Bronchus fibroblast of lung (primary cell): ENCODE measurements at places on chromosomes 3 and 15. TPM values are rescaled to one million over a fixed set of nuclear protein-coding genes. Genes with fewer than 3 reads are reported as not detected.

The ASB14 gene
- not detected in 2 replicates for total RNA-seq

The MST1R gene
- total RNA-seq: 0.45 and 0.50 TPM in 2 replicates

The CCR8 gene
- total RNA-seq: not detected in 2 replicates

The FEZF2 gene
- not detected in 2 replicates for total RNA-seq

The SERPINI2 gene
- total RNA-seq: not detected in 2 replicates

The TP63 gene
- not detected in 2 replicates for total RNA-seq

The SNRK gene
- total RNA-seq: 10.0 and 10.1 TPM in 2 replicates

The DISP2 gene
- total RNA-seq: 0.17 and 0.30 TPM in 2 replicates

The CCR3 gene
- not detected in 2 replicates for total RNA-seq

The AQP9 gene
- total RNA-seq: not detected in 2 replicates

The ATP13A5 gene
- total RNA-seq: not detected in 2 replicates

The RBP2 gene
- not detected in 2 replicates for total RNA-seq

The ANKRD63 gene
- not detected in 2 replicates for total RNA-seq

The CFAP91 gene
- 0.45 and 0.50 TPM in 2 replicates for total RNA-seq

The LXN gene
- 75.5 and 81.5 TPM in 2 replicates for total RNA-seq

The STAC gene
- total RNA-seq: 4.3 and 5.0 TPM in 2 replicates

The KNG1 gene
- total RNA-seq: not detected in 2 replicates

The DYNC1LI1 gene
- 36.3 and 37.6 TPM in 2 replicates for total RNA-seq
